ENCODE measurements at places on chromosomes 2 and 18.

- no peak for DNase-seq
These were observed 7.9 kb downstream of the FSHR start for GRCh38 chr2:49146401-49146800.

DNA sequence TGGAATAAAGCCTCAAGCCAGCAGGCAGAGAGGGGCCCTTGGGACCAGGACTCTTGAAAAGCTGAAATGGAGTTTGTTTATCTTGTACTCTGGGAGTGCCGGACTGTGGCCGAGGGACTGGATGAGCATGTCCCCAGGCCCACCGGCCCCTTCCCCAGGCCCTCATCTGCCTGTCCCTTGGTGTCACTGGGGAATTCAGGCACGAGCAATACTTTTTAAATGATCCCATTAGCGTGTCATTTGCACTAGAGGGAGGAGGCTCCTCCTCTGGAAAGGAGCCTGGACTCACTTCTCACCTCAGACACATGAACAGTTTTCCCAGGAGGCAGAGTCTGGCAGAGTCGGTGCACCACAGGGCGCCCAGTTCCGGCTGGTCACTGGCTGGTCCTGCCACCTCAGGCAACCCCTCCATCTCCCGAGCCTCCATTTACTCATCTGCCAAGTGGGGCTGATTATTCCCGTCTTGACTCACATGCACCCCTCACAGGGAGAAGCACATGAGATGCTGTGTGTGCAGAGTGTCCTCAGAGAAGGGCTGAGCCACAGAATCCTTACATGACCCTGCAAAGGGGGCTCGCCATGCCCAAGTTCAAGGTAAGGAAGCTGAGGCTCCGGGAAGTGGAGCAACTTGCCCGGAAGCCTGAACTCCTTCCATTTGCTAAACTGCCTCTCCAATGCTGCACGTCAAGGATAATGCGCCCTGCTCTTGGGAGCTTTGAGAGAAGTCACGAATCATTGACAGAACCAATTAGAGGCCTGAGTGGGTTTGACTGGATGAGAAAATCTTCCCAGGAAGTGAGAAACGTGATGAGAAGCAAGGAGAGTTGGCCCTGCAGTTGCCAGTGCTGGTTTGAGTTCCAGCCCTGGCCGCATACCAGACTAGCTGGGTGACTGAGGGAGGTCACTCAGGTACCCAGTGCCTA is 26.7 kb downstream of the CIB4 start:
- no peak for DNase-seq

- no peak for DNase-seq
These were observed 240.8 kb downstream of the BCL11A start for GRCh38 chr2:60312618-60313017.

DNA sequence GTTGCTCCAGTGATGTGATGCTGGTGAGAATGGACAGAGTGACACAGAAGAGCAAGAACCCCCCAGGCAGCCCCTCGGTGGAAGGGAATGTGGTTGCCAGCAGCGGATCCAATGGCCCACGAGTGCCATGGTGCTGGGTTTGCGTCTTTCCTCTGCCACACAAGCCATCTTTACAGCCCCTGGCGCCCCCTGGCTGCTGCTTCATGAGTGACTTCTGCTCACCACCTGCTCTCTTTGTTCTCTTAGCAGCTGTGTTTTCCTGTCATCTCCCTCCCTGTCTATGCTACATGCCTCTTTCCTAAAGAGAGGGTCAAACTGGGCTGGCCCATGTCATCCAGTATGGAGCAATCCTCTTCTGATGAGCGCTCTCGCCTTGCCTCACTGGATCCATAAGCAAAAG is 300.0 kb upstream of the SMIM21 start:
- DNase-seq, result peak; percentile 34

GRCh38 chr2:48433682-48434081 is 96.3 kb upstream of the STON1 start:
- no peak for DNase-seq

GRCh38 chr2:134501476-134502091 is 217.2 kb downstream of the TMEM163 start:
- no peak for DNase-seq

DNA sequence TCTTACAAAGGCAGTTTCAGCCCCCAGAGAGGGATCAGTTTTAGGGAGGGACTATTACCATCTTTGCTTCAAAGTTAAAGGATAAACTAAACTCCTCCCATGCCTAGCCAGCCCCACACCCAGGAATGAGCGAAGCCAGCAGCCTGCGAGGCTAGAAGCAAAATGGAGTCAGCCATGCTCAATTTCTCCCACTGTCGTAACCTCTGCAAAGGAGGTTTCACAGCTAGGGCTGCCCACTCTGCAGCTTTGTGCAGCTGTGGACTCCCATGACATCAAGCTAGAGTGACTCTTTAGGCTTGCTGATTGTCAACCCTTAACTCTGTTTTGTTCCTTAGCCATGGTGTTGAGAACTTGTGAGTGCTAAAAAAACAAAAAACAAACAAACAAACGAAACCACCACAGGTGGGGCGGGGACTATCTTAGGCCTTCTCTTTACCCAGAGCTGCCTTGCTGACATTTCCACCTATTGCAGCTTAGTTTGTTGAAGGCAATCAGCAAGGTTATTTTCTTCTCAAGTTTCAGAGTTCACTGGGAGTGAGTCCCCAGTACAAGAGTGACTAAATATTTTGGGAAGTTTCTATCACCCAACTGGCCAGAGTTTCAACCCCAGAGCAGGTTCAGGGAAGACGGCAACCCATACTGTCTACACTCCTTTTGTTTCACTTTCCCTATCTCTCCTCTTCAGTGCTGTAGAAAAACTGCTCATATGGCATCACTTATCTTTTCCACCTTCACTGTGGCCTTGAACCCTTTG is 592.1 kb downstream of the XIRP2 start:
- DNase-seq, result no peak

GRCh38 chr18:4445902-4446301 is 9.2 kb downstream of the DLGAP1 start:
- no peak for DNase-seq

DNA sequence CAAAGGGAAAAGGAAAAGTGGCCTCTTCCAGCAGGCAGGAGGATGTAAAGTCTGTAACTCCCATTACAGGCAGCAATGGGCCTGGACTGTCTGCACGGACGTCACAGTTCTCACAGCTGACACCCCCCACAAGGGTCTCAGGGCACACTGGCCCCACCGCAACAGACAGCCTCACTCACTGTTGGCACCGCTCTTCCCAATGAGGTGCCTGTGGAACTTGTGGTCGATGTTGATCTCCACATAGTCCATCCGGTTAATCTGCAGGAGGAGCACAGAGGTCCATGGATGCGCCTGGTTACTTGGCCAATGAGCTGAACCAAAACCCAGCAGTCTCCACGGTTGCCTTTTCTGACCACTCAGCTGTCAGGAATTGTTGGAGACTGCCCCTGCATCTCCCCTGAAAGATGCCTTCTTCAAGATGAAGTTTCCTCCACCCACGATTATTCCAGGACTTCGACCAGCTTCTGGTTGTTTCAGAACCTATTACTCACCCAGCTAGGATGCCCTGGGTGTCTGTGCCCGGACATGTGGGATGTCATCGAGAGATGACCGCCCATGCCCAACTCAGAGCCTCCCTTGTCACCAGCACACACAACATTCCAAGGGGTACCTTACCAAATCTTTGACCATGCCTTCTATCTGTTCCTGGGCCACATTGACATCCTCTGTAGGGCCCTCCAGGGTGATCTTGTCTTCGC is 62.5 kb downstream of the HDLBP start:
- no peak for DNase-seq

DNA sequence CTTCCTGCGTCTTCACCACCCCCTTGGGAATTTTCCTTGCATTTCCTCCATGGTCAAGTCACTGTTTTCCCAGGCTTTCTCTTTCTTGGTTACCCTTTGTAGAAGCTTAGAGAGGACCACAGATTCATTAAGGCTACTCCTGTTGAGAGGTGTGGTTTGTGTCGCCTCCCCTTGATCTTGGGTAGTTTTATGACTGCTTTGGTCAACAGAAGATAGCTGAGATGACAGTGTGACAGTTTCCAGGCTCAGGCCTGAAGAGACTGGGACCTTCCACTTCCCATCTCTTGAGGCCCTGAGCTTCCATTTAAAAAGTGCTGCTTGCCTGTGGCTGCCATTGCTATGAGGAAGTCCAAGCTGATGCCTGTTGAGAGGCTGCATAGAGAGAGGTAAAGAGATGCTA is 5.4 kb downstream of the ACOXL start:
- DNase-seq, result no peak

GRCh38 chr2:235577404-235578330 is 83.8 kb downstream of the AGAP1 start:
- DNase-seq, result no peak

- DNase-seq, result no peak
These were observed 891.6 kb upstream of the ZEB2 start for GRCh38 chr2:145411493-145411892.

- no peak for DNase-seq
These were observed 111.1 kb upstream of the ACAA2 start for GRCh38 chr18:49924293-49924983.

GRCh38 chr18:28743115-28743514 is 566.2 kb upstream of the CDH2 start:
- no peak for DNase-seq

DNA sequence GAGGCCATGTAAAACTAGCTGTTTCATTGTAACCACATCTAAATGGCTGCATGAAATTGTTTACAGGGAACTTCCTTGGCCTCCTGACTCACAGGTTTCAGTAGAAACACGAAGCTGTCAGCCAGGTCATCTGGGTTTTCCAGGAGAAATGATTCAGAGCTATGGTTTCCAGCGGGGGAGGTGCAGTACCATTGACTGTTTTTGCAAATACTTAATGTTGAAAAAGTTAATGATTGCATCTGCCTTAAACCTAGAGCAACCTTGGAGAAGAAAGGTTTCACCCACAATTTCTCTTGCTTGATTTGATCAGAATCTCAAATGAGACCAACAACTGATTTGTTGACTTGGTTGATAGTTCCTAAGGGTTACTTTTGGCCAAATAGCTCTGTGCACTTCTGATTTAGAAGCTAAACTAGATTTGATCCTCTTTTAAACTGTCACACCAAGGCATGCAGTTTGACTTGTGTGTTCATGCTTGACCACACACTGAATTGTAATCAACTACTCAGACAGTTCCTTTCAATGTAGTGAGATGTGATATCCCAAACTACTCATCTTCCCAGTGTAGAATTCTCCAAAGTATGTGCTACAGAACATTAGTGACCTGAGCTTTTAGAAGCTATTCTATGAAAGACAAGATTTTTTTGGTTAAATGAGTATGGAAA is 193.5 kb upstream of the CHST9 start:
- no peak for DNase-seq

DNA sequence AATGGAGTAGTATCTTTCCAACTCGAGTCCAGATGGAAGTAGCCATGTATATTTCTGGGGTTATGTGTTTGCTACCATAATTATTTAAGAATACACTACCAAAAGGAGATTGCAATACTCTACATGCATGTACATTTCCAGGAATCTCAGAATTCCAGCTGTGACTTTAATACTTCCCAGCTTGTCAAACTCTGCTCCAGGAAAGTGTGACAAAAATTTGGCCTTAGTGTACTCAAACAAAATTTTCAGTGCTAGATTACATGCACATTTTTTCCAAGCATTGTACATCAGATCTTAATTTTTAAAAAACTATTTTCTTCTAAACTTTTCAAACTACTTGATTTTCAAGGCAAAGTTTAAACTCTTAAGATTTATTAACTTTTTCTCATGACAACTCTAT is 1791.6 kb downstream of the SUCLG1 start:
- no peak for DNase-seq

DNA sequence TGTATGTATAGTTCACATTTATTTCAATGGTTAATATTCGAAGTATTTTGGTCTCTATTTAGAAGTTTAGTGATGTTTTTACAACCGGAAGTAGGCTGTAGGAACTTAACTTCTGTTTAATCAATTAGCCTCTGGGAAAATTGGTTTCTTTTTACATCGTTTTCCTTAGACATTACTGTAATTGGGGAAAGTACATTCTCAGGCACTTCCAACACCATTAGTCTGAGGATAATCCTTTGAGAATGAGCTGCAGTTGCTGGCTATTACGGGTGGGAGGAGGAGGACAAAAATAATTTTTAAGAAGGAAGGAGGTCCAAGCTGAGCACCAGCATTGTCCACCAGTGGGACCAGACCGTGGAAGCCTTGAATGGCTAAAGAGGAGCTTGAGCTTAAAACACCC is 70.4 kb upstream of the ST3GAL5 start:
- no peak for DNase-seq

- no peak for DNase-seq
These were observed 236.6 kb downstream of the GLI2 start for GRCh38 chr2:120972286-120972685.

- DNase-seq, result no peak
These were observed 15.9 kb upstream of the RNF152 start for GRCh38 chr18:61908661-61909060.

DNA sequence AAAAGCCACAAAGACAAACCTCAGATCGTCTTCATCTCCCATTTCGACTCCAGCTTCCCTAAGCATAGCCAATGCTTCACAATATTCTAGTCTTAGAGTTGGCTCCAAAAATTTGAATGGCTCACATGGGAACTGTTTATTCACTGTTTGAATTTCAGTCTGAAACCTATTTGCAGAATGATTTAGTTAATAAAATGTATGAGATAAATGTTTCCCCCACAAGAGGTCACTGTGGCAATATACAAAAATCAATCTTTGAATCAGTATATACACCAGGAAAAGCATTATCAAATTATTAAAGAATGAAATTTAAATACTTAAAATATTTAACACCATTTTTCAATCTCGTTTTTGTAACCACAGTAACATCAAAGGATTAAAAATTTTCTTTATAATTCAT is 40.0 kb upstream of the MCM6 start:
- no peak for DNase-seq

- peak; percentile 49 for DNase-seq
These were observed at the start of gene SLC9A2 for GRCh38 chr2:102619414-102620319. TSS of gene SLC9A2 (plus strand) at chr2:102619553. CDS start at chr2:102619849, 296 bp downstream.

GRCh38 chr18:63322206-63322605 is 2.6 kb upstream of the BCL2 start:
- no peak for DNase-seq

DNA sequence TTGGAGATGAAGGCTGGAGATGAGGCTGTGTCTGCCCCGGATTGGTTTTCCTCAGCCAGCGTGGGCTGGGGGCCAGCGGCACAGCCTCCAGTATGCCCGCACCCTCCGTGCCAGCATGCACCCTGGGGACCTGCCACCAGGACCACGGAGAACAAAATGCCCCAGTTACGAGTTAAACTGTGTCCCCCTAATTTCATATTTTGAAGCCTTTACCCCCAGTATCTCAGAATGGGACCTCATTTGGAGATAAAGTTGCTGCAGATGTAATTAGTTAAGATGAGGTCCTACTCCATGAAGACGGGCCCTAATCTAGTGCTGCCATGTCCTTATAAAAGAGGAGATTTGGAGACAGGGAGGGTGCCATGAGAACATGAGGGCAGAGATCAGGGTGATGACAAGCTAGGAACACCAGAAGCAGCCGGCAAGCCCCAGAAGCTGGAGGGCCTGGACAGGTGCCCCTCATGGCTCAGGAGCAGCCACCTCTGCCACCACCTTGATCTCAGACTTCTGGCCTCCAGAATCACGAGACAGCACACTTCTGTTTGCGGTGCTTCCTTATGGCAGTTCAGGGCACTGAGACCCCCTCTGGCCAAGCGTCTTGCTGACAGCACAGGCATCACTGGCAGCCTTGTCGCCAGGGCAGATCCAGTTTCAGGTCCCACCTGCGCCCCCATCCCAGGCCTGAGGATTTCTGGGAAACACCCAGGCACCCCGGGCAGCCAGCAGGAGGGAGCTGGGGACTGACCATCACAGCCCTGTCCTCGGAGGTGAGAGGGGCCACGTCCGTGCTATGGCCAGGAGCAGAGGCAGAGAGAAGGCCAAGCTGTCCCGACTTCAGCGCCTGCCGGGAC is 29.4 kb downstream of the KIF1A start:
- DNase-seq, result no peak

GRCh38 chr2:129803032-129803431 is 176.4 kb upstream of the RAB6C start:
- no peak for DNase-seq
